ENCODE measurements at places on chromosomes 3 and 15. TPM values are rescaled to one million over a fixed set of nuclear protein-coding genes. Genes with fewer than 3 reads are reported as not detected.

GRCh38 chr3:14317057-14317553, 85.3 kb upstream of the SLC6A6 start:
- no peaks in the 10 kb centered on the region for H3K4me1 ChIP-seq
- H3K36me3 ChIP-seq = no peaks in the 10 kb centered on the region
- H3K4me3 ChIP-seq = no peak overlapping the region
- H3K27me3 ChIP-seq = no peaks in the 10 kb centered on the region

- H3K36me3 ChIP-seq = no peaks in the 10 kb centered on the region
- H3K4me1 ChIP-seq = no peaks in the 10 kb centered on the region
- H3K27ac ChIP-seq = no peak overlapping the region
- H3K27me3 ChIP-seq = no peaks in the 10 kb centered on the region
- H3K4me3 ChIP-seq = no peak overlapping the region
Measured at GRCh38 chr3:86969500-86970189, 21.3 kb downstream of the VGLL3 start.

DNA sequence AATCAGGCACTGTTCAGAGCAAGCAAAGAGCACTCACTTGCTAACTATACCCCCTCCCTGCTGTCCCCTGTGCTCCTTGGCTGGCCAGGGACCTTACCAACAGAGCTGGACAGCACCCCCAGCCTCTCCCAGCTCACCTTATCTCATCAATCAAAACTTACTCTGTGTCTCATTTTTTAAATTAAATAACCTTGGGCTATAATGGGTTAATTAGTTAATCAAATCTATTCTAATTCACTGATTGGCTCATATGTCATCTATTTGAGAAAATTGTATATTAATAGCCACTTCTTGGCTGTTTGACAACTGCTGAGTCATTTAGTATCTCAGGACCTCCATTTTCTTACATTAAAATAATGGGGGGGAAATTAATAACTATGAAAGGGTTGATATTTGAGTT, 22.9 kb downstream of the IL5RA start:
- DNase-seq = no peak
- no peaks in the 10 kb centered on the region for H3K4me1 ChIP-seq
- H3K27me3 ChIP-seq = no peaks in the 10 kb centered on the region
- no peaks in the 10 kb centered on the region for H3K36me3 ChIP-seq
- no peak overlapping the region for H3K4me3 ChIP-seq

- DNase-seq = no peak
- H3K4me3 ChIP-seq = no peak overlapping the region
- H3K36me3 ChIP-seq = no peaks in the 10 kb centered on the region
Measured at GRCh38 chr15:85414037-85414436, 33.6 kb downstream of the AKAP13 start.

DNA sequence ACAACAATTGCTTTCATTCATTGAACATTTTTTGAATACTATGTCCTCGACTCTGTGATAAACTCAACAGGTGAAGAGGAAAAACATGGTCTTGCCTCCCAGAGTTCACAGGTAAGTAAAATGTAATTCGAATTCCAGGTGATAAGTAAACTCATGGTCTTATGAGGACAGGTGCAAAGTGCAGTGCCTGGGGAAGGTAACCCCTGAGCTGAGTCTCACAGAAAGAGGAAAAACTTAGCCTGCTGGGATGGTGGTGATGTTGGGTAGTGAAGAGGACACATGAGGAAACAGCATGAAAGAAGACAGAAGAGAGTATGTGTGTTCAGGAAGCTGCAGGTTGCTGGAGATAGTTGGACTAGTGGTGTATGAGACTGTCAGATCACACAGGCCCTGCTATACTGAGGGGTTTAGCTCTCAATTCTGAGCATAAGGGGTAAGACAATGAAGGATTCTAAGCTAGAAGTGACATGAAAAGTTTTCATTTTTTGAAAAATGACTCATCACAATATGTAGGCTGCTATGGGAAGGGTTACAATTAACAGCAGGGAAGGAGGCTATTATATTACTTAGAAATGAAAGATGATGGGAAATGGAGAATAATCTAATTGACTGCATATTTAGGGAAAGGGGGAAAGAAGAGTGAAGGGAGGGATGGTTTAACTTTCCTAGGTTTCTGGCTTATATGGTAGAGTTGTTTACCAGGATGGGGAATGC, 111.3 kb downstream of the ISL2 start:
- no peak overlapping the region for H3K27ac ChIP-seq
- H3K27me3 ChIP-seq = no peaks in the 10 kb centered on the region
- no peak overlapping the region for H3K4me3 ChIP-seq
- H3K4me1 ChIP-seq = no peaks in the 10 kb centered on the region
- no peaks in the 10 kb centered on the region for H3K36me3 ChIP-seq
- no peak for DNase-seq

GRCh38 chr15:50820808-50821382, 55.4 kb upstream of the SPPL2A start:
- no peak for DNase-seq
- no peak overlapping the region for H3K4me3 ChIP-seq
- no peaks in the 10 kb centered on the region for H3K27me3 ChIP-seq
- H3K4me1 ChIP-seq = no peaks in the 10 kb centered on the region
- H3K36me3 ChIP-seq = no peaks in the 10 kb centered on the region

DNA sequence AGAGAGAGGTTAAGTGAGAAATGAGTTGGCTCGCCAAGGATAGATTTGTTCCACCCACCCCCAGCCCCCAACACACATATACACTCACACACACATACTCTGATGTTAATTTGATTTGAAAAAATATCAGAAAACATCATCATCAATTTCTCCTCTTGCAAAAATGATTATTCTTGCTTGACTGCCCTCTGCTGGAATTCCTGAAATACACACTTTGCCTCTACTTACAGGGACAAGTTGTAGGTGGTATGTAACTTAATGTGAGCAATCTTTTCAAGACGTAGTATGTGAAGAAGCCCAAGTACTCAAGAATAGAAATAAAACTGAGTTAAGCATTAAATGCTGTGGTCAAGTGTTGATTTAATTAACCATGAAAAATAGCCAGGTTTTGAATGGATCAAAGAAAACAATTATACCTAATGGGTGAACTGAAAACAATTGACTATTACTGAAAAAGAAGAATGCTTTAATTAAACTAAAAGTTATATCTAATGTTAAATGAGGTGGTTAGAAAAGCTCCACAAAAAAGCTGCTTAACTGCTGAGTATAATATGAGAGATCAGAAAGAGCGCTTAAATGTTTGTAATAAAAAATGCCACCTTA, 46.6 kb upstream of the MDFIC2 start:
- H3K27me3 ChIP-seq = no peaks in the 10 kb centered on the region
- H3K36me3 ChIP-seq = no peaks in the 10 kb centered on the region
- H3K27ac ChIP-seq = no peak overlapping the region

- peaks cover 11% of the 10 kb centered on the region for H3K4me1 ChIP-seq
- peak overlapping the region; percentile 91 for H3K27ac ChIP-seq
- H3K27me3 ChIP-seq = no peaks in the 10 kb centered on the region
- no peak overlapping the region for H3K4me3 ChIP-seq
- no peaks in the 10 kb centered on the region for H3K36me3 ChIP-seq
- DNase-seq = no peak
Measured at GRCh38 chr15:73952913-73953750, 26.9 kb downstream of the LOXL1 start.

Gene TPRG1
- total RNA-seq = 31.9 TPM

Gene GOLGA6B
- not detected for total RNA-seq

Gene LMAN1L
- not detected for total RNA-seq

Gene SLC6A20
- total RNA-seq = 0.33 TPM

Measured in breast epithelium (tissue), 4 donors.